ENCODE measurements at places on chromosomes 3 and 15. TPM values are rescaled to one million over a fixed set of nuclear protein-coding genes. Genes with fewer than 3 reads are reported as not detected.

GRCh38 chr3:138400651-138401070, 33.8 kb upstream of the ESYT3 start:
- H3K27me3 ChIP-seq, result peaks cover 3% of the 10 kb centered on the region
- H3K4me3 ChIP-seq, result no peak overlapping the region
- no peak for DNase-seq
- no peaks in the 10 kb centered on the region for H3K4me1 ChIP-seq

DNA sequence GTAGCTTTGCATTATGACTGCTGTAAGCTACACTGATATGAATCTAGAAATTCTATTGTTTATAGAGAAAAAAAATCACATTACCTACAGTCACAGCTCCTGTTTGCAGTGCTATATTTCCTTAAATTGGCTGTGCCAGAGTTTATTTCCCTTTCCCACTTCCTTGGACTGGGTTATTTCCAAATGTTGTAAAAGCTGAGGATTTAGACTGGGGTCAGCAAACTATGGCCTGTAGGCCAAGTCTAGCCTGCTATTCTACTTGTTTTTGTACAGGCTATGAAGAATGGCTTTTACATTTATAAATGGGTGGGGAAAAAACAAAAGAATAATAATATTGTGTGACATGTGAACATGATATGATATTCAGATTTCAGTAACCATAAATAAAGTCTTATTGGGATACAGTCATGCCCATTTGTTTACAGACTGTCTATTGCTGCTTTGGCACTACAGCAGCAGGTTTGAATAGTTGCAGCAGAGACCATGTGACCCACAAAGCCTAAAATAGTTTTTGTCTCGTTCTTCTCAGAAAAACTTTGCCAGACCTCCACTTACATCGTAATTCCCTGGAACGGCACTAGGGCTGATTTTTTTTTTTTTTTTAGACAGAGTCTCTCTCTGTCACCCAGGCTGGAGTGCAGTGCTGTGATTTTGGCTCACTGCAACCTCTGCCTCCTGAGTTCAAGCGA, 7.8 kb downstream of the GLDN start:
- peaks cover 2% of the 10 kb centered on the region for H3K27me3 ChIP-seq
- no peak for DNase-seq
- H3K4me3 ChIP-seq, result no peak overlapping the region
- H3K27ac ChIP-seq, result no peak overlapping the region

SPTSSB gene
- total RNA-seq, result not detected

- H3K4me3 ChIP-seq, result no peak overlapping the region
- DNase-seq, result no peak
- H3K4me1 ChIP-seq, result no peaks in the 10 kb centered on the region
- H3K27ac ChIP-seq, result no peak overlapping the region
- H3K27me3 ChIP-seq, result no peaks in the 10 kb centered on the region
Measured at GRCh38 chr3:48962939-48963338, 27.1 kb upstream of the P4HTM start.

DNA sequence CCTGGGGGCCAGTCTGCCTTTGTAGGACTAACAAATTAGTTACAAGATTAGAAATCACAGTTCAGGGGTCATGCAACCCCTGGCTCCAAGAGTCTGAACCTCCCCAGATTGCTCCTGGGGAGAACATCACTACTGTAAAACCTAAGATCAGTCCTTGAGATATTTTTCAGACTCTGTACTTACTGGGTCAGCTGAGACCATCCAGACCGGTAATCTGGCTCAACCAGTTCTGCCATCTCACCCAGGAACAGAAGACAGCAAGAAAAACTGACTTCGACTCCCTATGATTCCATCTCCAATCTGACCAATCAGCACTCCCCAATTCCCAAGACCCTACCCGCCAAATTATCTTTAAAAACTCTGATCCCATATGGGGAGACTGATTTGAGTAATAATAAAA, 47.5 kb downstream of the NMD3 start:
- H3K27me3 ChIP-seq, result no peaks in the 10 kb centered on the region
- peaks cover 3% of the 10 kb centered on the region for H3K36me3 ChIP-seq
- H3K4me1 ChIP-seq, result no peaks in the 10 kb centered on the region
- no peak for DNase-seq

THRB gene
- 0.30 TPM for total RNA-seq

Data from CD4-positive, CD25-positive, alpha-beta regulatory T cell (primary cell).